K562 (cell line): ENCODE measurements at places on chromosomes 5 and 9. TPM values are rescaled to one million over a fixed set of nuclear protein-coding genes. Genes with fewer than 3 reads are reported as not detected.

Gene ADGRD2
- polyA plus RNA-seq: not detected in 2 replicates

DNA sequence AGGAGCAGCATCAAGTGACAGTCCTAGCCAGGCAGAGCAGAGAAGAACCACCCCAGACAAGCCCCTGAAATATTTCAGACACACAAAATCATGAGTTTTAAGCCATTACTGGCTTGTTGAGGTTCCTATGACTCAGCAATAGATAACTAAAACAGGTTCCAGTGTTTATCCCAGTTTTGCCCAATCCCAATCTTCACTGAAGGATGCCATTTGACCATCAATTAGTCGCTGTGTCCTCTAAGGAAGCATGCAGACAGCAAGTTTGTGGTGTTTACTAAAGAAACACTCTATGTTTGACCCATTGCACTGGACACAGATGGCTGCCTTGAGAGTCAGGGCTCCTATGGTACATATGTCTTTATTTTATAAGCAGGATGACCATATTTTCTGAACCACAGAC, 186.7 kb downstream of the SYK start:
- DNase-seq: no peak

DNA sequence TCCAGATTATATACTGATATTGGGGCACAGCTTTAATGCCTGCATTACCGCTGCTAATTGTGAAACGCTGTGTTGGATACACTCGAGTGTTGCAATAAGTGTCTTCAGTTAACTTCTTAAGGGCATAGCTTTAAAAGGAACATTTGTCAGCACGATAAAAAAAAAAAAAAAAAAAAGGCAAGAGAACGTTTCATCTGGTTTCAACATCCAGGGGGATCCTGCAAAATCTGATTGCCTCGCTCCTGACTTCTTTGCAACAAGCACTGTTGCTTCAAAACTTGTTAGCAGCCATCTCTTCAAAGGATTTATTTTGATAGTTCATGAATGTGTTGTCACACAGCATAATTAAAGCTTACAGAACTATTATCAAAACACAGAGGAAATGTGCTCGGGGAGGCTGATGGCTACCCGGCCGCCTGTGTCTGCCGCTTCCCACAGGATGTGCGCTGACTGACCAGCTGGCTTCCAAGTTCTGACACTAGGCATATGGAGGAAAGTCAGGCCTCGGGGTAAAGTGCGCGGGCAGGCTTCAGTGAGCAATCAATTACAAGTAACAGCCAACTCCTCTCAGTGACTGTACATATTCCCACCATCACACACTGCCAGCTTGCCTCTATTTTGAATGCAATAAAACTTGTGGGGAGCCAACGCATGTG, 77.7 kb downstream of the EBF1 start:
- DNase-seq: no peak

DNA sequence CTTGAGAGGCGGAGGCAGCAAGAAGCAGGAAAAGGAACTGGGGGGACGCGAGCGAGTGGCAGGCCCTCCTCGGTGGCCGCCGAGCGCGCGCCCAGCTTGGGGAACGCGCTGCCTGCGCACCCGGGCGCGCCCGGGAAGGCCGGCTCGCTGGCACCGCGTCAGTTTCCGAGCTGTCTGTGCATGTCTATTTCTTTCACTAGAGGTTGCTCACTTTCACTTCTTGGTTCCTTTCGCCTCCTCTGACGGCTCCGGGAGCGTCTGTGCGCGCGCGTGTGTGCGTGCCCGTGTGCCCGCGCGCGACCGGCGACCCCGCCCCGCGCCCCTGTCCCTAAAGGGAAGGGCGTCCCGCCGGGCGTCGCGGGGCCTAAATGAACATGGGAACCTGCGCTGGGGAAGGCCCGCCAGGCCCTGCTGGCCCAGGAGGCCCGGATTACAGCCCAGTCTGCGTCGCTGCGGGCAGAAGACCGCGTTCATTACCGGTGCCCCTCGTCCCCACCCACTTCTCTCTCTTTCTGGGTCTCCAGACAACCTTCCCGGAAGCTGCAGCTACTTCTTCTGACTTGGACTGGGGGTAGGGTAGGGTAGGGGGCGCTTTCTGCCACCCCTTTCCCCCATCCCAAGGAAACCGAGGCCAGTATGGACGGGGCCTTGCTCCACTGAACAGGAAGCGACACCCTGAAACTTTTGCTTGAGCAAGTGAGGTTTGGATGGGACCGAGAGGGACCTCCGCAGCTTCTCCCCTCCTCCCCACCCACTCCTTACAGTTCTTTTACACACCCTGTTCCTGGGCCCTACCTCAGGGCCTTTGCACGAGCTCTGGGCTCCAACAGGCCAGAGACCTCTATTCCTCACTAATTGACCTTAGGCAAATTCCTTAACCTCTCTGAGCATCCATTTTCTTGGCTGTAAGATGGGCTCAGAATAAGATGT, 205.8 kb upstream of the IER5L start:
- no peak for DNase-seq

DNA sequence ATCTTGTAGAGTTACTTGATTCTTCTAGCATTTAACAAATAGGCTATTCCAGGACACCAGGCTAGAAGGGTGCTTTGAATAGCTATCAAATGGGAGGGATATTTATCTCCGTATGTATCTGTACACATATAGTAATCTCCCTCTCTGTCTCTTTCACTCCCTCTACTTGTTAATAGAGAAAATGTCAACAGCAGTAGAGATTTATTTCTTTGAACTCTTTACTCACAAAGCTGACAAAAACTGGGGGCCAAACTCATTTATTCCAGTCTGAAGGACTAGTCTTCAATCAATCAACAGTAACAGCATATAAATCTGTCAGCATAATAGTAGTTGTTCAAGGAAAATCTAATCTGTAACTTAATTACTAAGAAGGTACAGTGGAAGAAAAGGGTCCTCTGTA, 78.2 kb upstream of the FER start:
- DNase-seq: no peak

DNA sequence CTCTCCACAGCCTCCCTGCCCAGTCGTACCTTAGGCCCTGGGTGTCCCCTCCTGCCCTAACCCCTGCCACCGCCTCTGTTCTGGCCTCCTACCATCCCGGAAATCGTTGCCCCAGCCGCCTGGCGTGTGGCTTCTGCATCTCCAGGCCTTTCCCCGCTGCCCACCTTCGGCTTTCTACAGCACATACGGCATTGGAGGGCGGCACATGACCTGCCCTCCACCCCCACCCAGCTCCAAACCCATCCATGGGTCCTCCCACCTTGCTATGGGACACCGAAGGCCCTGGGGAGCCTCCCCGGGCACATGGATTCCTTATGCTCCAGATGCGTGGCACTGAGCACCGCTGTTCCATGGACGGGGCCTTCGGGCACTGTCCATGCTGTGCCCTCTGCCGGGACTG, 32.0 kb downstream of the FGF18 start:
- no peak for DNase-seq
